BJ (cell line): ENCODE measurements at places on chromosomes 4 and X. TPM values are rescaled to one million over a fixed set of nuclear protein-coding genes. Genes with fewer than 3 reads are reported as not detected.

DNA sequence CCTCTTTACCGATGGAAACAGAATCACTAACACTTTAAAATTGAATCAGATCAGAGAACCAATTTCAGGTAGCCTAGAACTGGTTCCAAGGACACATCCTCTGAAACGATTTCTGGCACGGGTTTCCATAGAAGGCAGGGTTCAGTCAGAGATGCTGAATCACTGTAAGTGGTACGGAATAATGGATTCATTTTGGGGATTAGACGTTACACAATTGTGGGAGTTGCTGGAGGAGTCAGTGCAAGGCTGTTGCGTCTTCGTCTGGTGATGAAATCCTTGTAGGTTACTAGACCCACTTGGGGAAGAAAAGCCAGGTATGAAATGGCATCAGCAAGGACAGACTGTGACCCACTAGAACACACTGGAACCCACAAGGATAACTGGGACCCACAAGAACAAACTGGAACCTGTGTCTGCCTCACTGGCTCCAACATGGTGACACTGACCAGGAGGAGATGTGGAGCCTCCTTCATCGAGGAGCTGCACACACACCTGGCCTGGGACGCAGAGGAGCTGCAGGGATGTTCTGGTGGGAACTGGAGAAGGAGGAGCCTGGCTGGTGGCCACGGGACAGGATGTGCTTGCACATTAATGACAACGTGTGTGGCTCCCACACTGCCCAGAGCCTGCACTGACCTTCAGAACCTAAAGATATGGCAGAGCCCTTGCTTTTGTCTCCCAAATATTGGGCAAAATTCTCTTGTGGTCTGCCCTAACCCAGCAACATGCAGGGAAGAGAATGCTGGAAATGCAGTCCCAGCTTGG is 105.1 kb downstream of the TRAPPC11 start:
- no peak for DNase-seq

- no peak for DNase-seq
These were observed 174.0 kb downstream of the NPFFR2 start for GRCh38 chr4:72205831-72206230.

DNA sequence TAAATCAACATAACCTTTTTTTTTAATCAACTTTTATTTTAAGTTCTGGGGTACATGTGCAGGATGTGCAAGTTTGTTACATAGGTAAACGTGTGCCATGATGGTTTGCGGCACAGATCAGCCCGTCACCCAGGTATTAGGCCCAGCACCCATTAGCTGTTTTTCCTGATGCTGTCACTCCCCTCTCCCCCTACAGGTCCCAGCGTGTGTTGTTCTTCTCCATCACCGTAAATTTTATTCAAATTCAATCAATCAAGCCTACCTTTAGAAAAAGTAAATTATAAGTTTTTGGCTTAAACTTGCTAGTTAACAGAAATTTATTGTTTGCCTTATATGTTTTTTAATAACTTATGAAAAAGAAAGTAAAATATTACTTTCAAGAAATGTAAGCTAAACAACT is 25.9 kb downstream of the TIGD2 start:
- no peak for DNase-seq

DNA sequence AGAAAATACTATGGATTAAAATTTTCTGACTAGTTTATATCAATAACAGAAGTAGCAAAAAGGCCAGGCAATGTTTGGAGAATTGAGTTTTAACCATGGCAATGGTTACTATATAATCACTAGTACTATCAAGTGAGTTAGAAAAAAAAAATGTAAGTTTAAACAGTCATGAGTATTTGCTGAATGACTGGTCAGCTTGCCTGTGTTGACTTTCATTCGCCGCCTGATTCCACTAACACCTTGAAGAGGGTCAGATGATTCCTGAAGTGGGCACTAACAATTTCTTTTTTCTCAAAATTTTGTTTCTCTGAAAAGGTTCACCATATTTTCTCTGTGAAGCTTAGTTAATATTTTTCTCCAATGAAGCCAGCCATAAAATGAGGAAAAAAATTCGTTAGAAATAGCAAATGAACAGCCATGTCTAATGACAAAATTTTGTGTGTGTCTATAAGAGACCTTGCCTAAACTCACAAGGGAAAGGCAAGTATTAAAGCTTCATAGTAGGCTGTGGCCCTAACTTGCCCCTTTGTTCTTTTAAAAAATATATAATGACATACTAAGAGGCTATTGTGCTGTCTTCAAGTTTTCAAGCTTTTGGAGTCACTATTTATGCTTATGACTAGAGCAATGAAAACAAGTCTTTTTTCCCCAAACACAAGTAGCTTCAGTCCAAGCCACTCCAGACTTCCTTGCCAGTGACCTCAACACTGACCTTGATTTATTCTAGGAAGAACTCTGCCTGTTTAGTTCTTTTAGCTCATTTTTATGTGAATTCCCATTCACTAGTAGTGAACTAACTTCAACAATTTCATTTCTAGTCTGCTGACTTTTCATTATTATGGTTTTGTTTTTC is 18.4 kb upstream of the FHDC1 start:
- DNase-seq: no peak

DNA sequence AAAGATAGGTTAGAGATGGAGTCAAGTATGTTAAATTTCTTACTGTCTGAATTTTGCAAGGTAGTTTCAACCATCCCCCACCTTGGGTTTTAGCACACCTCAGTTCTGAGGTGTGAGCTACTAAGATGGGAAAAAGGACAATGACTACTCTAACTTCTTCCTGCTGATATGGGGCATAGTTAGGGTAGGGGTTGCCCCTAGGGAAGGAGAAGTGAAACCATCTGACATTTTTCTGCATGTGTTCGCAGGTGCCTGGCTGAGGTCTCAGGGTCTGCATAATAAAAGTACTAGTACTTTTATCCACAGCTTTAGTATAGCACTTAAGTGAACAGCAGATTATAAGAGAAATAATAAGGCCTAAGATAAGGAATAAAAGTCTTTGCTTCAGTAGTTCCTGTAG is 129.5 kb upstream of the CYSLTR1 start:
- no peak for DNase-seq

DNA sequence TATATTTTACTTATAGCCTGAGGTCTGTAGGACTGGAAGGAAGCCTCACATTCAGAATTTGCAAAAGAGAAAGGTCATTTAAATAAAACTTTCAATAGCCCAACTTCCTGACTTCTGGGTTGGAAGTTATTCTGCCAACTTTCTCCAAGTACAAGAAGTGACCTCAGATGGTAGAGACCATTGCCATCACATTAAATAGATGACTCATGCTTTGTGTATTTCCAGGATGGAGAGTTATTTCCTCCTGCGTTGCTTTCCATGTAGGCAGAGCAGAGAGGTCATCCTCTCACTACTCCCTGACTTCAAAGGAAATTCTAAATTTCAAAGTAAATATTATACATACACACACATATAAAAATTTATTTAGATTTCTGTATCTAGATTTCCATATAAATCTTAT is 73.0 kb upstream of the NR3C2 start:
- no peak for DNase-seq

DNA sequence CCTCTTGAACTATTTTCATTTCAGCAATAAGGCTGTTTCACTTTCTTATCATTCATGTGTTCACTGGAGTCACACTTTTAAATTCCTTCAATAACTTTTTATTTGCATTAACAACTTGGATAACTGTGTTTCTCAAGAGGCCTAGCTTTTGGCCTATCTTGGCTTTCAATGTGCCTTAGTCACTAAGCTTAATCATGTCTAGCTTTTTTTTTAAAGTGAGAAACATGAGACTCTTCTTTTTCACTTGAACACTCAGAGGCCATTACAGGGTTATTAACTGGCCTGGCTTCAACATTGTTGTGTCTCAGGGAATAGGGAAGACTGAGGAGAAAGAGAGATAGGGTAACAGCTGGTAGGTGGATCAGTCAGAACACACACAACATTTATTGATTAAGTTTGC is 64.0 kb upstream of the VCX2 start:
- DNase-seq: no peak

DNA sequence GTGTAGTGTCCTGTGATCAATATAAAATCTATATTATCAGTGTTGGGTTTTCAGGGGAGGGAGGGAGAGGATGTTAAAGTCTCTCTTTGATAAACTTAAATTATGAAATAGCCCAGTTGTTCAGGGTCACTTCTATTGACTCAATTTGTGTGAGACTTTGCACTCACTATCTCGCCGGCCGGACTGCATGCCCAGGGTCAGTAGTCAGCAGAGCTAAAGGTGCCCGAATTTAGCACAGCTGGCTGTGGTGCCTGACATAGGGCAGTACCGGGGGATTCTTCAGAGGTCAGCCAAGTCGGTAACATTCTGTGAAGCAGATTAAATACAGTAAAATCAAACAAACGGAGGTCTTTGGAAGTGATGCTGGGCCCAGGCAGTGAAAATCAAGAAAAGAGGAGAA is 19.2 kb downstream of the GABRQ start:
- no peak for DNase-seq

DNA sequence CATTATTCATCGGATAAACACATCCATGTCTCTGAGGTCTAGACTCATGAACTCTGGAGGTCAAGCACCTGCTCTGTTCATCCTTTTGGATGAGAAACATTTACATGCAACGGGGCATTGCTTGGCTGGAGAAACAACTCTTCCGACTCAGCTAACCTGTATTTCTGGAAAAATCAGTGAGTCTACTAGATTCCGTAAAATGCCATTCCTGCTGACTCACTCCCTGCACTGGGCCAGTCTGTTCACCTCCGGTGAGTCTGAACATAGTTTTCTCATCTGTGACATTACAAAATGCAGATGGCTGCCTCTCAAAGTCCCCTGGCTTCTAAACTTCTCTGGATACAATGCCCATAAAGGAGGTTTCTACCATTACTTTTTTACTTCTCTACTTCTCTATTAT is 185.7 kb upstream of the HS3ST1 start:
- DNase-seq: no peak

GRCh38 chrX:53004038-53004437 is 44.6 kb upstream of the GPR173 start:
- DNase-seq: no peak

DNA sequence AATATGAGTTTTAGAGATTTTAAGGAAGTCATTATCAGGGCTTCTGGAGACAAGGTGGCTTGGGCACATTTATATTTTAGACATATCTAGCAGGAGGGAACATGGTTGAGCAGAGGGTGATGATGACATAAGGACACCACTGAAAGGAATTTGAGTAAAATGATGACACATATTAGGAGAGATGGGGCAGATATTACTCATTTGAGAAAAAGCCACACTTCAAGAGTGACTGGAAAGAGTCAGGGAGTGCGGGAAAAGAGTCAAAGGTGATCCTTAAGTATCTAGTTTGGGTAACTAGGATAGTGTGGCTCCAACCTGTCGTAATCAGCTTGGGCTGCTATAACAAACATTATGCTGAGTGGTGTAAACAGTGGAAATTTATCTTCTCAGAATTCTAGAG is 377.7 kb downstream of the PACRGL start:
- DNase-seq: no peak

DNA sequence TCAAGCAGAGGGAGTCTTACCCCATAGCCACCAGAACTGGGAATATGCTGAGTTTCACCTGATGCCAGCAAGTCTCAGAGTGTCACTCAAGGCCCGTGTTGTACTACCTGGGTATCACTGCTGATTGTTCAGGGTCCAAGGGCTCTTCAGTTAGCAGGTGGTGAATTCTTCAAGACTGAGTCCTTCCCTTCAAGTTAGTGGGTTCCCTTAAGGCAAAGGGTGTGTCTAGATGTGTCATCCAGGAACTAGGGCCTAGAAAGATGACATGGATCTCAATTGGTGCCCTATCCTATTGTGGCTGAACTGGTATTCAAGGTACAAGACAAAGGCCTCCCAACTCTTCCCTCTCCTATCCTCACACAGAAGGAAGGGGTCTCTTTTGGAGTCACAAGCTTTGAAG is 159.9 kb upstream of the DIPK2B start:
- no peak for DNase-seq

- no peak for DNase-seq
These were observed 73.6 kb upstream of the PJA1 start for GRCh38 chrX:69238887-69239231.

- DNase-seq: no peak
These were observed 12.3 kb downstream of the ATP7A start for GRCh38 chrX:77922787-77923186.

GRCh38 chrX:134760650-134761049 is 102.4 kb upstream of the PLAC1 start:
- no peak for DNase-seq

GRCh38 chr4:180790471-180790870 is 1452.7 kb upstream of the TENM3 start:
- no peak for DNase-seq

- DNase-seq: no peak
These were observed 49.4 kb downstream of the ANXA3 start for GRCh38 chr4:78601013-78601412.

GRCh38 chrX:129690435-129690834 is 35.7 kb upstream of the APLN start:
- no peak for DNase-seq

DNA sequence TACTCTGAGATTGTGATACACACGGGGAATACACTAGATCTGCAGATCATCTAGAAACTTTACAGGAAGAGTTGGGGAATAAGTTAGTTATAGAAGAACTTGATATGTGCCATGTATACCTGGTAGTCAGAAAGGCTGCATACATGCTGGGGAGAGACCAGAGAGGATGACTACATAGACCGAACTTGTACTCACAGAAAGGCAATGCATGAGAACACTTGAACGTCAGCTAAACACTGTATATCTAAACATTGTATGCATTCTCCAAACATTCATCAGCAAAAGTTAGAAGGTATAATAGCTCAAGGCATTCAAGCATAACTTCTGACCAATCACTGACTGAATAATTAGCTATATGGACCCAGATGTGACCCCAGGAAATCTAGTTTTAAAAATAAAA is 78.0 kb upstream of the PDHA2 start:
- no peak for DNase-seq

DNA sequence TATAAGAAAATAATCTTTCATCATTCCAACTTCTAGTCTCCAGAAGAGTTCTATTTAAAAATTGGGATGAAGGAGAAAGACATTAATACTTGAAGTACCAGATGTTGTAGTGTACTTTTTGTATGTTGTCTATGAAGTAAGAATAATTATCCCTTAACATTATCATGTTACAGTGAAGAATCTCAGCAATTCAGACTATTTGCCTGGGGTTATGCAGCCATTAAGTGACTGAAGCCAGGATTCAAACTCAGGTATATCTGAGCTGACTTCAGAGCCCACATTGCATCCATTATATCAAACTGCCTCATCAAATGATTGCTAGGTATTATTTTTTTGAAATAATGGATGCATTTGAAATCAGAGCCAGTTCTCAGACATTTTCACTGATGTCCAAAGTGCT is 76.1 kb upstream of the FHDC1 start:
- no peak for DNase-seq

Gene NDST3
- not detected in 2 replicates for polyA plus RNA-seq

Gene TEX13D
- not detected in 2 replicates for polyA plus RNA-seq

Gene MAGEA2B
- not detected in 2 replicates for polyA plus RNA-seq

Gene TIMM8A
- 5.9 and 6.4 TPM in 2 replicates for polyA plus RNA-seq

Gene MAGEA1
- not detected in 2 replicates for polyA plus RNA-seq
